Stimulated activated CD4-positive, alpha-beta T cell treated with anti-CD3 and anti-CD28 coated beads, Interleukin-2, amount 100 ng/mL, for 48 hours (primary cell): ENCODE measurements at places on chromosomes 4 and X.

DNA sequence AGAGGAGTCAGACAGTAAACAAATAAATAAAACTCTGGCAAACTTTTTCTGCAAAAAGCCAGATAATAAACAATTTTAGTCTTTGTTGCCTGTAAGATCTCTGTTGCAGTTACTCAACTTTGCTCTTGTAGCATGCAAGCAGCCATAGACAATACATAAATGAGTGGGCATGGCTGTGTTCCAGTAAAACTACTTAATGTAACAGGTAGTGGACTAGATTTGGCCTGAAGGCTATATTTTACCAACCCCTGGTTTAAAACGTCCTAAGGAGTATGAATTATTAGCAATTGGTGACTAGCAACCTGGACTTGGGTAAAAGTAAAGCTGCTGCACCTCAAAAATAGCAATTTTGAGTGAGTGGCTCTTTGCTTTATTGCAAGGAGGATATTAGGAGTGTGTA lies 30.9 kb downstream of the SLAIN2 start:
- no peak for DNase-seq

GRCh38 chrX:13252726-13253125 lies 67.1 kb downstream of the ATXN3L start:
- DNase-seq = no peak

GRCh38 chr4:180084561-180084960 lies 2158.6 kb upstream of the TENM3 start:
- no peak for DNase-seq

- no peak for DNase-seq
Measured at GRCh38 chrX:91311969-91312368, 122.7 kb upstream of the PABPC5 start.

DNA sequence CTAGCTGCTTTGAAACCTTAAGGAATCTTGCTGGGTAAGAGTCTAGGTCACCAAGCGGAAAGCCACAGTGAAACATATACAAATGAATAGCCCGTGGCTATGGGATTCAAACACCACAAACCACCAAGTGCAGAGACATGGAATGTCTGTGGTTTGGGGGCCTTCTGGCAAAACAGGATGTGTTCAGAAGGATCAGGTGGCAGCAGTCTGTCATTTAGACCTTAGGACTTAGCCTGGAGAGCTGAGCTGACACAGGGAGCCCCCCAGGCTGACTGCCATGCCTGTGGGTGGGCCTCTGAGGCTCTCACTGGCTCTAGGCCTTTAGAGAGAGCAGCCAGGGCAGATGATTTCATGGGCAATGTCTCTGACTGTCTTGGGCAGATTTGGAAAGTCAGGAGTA lies 225.6 kb downstream of the FBXW7 start:
- no peak for DNase-seq
